CD4-positive, alpha-beta T cell treated with Interleukin-4 for 4 hours (primary cell): ENCODE measurements at places on chromosomes 16 and 17.
A peak's percentile ranks its signal among the peaks of the same experiment; 100 is the strongest.

- DNase-seq = no peak
Observed at GRCh38 chr16:19497176-19497575, 24.7 kb downstream of the GDE1 start.

DNA sequence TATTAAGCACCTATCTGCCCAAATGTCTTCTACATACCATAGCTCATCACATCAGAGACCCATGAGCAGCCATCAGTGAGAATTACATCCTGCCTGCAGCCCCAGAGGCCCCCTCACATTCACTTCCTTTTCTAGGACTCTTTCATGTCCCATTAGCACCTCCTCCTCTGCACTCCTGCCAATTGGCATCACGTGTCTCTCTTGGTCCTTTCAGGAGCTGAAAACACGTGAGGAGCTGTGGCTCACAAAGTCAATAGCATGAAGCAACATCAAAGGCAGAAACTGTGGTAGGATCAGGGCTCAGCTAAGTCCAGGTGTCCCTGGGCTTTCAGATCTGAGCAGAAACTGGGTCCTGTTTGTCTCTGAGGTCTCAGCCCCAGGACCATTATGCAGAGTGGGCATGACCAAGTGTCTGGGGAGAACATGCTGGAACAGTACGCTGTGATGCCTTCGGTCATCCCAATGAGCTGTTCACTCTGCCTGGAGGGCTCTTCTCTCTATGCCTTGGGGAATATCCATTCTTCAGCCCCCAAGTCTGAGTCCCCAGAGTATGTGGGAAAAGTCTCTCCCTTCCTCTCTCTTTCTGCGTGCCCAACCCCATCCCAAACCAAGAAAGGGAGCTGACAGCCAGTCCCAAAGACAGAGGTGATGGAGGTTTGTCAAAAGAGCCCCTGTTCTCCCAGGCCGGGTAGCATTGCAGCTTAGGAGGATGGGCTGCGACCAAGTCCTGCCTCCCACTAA is 457.0 kb upstream of the CDH5 start:
- DNase-seq = no peak

- DNase-seq = no peak
Observed at GRCh38 chr16:48393485-48394354, 8.5 kb upstream of the SIAH1 start.

GRCh38 chr16:30179195-30179594 is 4.2 kb upstream of the CORO1A start:
- no peak for DNase-seq

- no peak for DNase-seq
Observed at GRCh38 chr16:85330694-85331188, 218.5 kb upstream of the CIBAR2 start.

DNA sequence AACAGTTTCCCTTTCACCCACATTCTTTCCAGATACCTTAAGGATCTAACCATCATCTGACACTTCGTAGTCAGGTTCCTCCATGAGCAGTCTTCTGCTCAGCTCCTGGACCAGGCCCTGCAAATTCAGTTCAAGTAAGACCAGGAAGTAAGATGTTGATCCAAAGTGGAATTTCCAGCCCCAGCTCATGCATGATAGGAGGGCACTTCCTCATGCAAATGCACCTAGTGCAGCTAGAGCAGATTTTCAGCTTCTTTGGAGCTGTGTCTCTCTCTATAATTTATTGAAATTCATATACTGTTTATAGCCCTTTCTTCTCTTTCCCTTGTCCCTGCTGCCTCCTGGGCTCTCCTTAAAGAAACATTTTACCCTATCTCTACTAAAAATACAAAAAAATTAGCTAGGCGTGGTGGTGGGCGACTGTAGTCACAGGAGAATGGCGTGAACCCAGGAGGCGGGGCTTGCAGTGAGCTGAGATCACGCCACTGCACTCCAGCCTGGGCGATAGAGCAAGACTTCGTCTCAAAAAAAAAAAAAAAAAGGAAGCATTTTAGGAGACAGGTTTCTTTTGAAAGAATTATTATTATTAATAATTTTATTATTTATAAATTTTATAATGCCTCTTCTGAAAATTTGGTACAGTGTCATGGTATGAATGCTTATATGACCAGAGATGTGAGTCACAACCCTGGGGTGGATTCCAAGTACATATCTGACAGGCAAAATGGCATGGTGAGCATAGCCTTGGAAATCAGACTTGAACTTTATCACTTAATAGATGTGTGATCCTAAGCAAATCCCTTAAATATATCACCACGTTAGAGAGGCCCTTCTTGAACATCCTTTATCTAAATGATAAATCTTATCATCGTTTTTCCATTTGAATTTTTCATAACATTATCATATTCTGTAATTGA is 94.3 kb downstream of the SSH2 start:
- no peak for DNase-seq

- DNase-seq = no peak
Observed at GRCh38 chr16:18041864-18042834, 294.4 kb downstream of the NPIPA8 start.

DNA sequence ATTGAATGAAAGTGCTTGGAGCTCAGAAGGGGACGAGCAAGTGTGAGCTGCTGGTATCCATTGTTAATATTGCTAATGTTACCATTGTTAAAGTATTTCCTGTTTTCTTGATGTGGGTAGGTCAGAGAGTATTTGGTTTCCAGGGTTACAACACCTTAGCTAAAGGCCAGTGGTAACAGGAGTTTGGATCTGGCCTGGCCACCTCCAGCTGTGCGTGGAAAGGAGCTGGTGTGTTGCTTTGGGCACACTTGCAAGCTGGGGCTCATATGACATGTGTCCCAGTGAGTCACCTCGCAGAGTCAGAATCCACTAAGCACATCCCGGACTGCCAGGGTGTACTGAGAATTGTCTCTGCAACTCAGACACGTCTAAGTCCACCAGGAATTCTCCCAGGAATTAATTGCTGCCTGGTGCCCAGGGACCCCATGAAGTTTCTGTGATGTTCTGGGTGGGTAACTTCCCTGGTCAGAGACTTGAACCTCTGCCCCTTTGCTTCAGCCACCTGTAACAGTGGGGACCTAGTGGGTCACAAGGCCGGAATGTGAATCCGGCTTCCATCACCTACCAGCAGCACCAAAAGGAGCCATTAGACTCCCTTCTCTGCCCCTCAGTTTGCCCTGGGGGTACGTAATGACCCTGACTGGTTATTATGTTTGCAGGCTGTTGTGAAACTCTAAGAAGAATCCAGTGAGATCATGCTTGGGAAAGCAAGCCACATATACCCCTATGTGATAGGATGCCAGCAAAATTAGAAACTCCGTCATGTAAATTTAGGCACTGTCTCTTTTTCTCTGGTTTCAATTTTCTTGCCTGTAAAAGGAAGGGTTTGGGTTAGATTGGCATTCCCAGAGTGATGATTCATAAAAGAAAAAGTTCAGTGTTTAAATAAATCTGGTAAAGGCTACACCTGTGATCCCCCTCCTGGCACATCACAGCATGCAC is 12.8 kb downstream of the SLC6A2 start:
- DNase-seq = no peak

DNA sequence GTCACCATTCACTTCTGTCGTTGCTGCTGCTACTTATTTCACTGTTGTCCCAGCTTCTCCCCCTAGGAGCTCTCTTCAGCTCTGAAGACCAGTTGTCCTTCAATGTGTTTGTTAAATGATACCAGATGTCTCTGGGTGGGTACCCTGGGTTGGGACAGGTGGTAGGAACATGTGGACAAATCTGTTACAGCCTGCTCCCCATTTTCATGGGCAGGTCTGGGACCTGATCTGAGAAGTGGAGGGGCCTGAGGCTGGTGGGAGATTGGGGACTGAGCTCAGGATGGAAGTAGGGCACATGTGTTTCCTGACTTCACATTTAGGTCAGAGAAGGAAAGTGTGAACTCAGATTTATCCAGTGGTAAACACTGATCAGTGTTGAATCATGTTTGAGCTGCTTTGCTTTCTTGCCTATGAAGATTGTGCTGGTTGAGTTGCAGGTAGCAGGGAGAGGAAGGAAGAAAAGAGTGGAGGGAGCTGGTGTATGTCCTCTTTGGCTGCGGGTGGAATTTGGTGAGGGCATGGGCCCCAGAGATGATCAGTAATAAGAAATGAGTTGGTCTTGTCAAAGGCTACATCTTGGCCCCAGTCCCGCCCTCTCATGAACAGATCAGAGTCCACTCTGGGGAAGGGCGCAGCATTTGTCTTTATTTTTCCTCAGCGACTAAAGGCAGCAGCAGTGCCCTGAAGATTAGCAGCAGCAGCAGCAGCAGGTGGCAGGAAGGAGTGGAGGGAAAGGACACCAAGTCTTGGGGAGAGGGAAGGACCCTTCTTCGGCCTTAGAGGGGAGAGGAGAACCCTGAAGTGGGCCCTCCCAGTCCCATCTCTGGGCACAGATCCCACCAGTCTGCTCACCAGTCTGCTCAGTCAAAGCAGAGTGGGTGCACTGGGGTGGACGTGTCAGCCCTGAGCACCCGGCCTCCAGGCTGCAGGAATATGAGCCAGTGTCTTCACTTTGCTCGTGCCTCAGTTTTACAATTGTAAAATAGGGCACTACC is 6.1 kb upstream of the EFTUD2 start:
- DNase-seq = no peak

DNA sequence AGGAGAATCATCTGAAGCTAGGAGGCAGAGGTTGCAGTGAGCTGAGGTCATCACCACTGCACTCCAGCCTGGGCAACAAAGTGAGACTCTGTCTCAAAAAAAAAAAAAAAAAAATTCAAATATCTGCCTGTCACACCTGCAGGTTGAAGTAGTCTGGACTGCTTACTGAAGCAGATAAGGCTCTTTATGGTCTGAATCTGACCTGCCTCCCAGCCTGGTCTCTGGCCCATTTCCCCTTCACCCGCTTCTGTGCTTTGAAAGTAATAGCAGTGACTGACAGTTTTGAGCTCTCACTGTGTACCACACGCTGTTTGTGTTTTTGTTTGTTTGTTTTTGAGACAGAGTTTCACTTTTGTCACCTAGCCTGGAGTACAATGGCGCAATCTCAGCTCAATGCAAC is 5.8 kb downstream of the SEZ6L2 start:
- no peak for DNase-seq

GRCh38 chr17:77352441-77352840 is 211.7 kb downstream of the SEC14L1 start:
- DNase-seq = no peak

DNA sequence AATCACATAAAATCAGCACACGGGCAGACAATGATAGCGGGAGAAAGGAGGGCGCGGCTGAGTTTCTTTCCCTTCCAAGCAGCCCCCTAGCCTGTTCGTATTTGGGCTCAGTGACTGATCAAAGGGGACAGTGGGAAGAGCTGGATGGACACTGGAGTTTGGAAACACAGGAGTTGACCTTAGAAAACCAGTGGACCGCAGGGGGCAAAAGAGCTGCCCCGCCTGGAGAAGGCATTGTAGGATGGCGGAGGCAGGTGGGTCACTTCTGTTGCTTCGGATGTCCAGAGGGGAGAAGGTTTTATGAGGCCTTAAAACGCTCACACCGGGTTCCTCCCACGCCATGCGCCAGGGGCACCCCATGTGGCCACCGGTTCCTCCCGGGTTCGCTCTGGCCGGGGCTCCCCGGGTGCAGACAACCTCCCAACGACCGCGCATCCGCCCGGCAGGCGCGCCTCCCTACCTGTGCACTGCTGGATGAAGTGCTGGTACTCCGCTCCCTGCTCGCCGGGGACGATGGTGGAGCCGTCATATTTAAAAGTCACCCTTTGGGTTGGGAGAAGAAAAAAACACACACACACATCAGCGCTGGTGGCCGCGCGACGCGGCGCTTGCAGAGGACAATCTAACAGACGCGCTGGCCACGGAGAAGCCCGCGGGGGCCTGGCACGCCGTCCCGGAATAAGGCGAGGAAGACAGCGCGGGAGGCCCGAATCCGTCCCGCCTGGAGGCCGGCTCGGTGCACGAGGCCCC is 662 bp downstream of the COTL1 start:
- no peak for DNase-seq

GRCh38 chr16:85146922-85147651 is 34.8 kb upstream of the CIBAR2 start:
- DNase-seq = no peak

GRCh38 chr17:29885031-29885640 is 44.9 kb downstream of the SSH2 start:
- DNase-seq = no peak

- DNase-seq = no peak
Observed at GRCh38 chr16:79543219-79543618, 57.3 kb downstream of the MAF start.

- DNase-seq = no peak
Observed at GRCh38 chr17:82989881-82990280, 89.5 kb upstream of the METRNL start.

DNA sequence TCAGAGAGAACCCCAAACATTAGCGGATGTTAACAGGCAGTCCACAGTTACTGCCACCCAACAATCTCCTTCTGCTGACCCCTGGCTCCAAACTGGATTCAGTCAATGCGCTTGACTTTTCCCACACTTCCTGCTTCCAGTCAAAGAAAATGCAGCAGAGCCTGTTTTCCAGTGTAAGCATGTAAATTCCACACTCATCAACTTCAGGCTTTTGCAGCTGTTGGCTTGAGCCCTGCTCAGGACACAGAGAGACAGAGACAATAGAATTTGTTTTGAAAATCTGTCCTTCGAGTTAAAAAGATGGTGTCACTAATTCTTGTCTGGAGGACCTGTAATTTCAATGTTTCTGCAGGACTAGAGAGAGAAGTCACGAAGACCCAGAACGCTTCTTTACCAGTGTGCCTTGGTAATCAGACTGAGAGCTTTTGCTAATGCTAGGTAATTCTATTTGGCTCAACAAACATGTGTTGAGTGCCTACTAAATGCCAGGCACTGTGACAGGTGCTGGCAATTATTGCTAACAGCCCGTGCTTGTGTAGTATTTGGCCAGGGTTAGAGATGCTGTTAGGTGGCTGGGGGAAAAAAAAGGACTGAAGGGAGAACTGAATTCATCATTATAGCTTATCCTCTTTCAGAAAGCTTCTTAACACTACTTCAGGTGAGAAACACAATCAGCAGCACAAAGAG is 32.5 kb downstream of the HOXB1 start:
- DNase-seq = no peak

DNA sequence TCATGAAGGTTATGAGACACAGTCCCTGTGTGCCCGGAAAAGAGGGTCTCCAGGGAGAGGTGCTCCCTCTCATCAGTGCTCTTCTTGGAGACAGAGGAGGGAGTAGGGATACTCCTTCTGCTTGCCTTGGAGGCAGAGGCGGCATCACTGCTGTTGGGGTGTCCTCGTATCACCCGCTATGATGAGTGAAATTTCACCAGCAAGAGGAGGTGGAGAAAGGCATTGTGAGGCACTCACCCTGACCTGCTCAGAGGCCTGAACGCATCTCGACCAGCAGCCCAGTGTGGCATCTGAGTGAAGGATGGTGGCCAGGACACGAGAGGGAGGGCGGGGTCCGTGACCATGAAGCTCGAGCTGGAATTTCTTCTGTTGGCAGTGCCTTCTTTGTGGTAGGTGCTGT is 222.1 kb upstream of the CHMP6 start:
- no peak for DNase-seq

GRCh38 chr16:57245472-57246113 is 534 bp downstream of the ARL2BP start:
- peak; percentile 1 for DNase-seq

GRCh38 chr17:49288388-49288787 is 57.8 kb upstream of the PHOSPHO1 start:
- DNase-seq = no peak
